ENCODE measurements at places on chromosomes 12 and 14.

DNA sequence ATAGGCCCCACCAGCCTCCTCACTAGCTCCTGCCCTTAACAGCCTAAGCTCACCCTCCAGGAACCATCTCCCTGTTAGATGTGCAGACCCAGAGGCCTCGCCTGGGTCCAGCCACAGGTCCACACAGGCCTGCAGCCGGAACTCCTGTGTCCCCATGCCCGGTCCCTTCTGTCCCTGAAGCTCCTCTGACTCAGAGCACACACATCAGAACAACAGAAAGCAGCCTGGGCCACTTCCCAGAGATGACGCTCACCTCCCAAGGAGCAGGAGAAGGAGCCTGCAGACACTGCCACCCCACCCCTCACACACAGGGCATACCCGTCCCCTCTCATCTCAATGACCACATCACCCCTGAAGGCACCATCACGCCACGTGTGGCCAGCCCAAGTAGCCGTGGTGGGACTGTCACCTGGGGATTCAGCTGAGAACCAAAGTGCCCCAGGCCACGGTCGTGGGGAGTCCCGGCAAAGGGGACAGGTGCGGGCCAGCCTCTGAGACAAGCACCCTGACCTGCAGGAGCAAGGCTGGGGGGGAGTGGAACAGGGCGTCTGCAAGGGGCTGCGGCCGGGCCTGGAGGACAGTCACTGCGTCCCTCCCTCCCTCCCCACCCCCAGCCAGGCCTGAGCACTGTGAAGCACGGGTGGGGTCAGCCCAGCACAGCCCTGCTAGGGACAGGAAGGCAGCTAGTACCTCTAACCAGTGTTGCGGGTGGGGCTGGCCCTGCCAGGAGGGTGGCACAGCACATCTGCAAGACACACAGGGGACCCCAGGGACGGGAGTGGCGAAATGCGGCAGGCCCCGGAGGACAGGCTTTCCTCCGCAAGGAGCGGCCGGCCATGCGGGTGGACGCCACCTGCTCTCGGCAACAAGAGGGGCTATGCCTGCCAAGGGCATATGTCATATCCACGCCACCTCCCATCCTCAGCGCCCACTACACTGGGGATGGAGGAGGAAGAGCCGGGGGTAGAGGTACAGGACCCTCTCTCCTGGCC, 5.5 kb downstream of the AKT1 start:
- no peak overlapping the region for H3K4me3 ChIP-seq
- H3K36me3 ChIP-seq = peaks cover 13% of the 10 kb centered on the region

DNA sequence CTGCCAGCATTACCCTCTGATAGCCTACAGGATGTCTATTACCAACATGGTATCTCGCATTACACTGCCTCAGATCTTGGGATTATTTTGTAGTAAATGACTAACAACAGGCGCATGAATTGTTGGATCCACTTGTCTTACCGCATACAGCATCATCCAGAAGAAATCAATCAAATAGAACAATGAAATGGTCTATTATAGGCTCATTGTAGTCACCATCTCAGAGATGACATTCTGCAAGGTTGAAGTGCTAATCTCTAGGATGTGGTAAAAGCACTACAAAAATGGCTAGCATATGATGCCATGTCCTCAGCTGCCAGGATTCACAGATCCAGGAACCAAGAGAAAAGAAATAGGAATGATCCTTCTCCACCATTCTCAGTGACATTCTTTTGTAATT, 52.0 kb downstream of the WASHC3 start:
- DNase-seq = no peak
- no peaks in the 10 kb centered on the region for H3K4me1 ChIP-seq
- H3K27ac ChIP-seq = no peak overlapping the region
- H3K36me3 ChIP-seq = peaks cover 24% of the 10 kb centered on the region
- no peak overlapping the region for H3K4me3 ChIP-seq

DNA sequence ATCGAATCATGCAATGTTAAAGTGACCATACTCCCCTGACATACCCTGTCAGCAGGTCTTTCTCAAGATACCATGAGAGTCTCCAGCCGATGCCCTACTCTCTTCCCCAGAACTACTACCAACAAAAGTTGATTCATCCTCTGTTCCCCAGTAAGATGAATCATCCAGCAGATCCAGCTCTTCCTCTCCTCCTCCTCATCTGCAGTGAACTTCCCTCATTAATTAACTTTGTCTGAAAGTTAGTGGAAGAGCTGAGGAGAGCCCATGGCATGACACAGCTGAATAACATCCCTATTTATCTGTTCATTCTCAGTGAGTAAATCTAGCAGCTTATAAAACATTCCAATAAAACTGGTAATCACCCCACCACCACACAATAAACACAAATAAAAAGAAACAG, 213.4 kb downstream of the EGLN3 start:
- H3K4me3 ChIP-seq = no peak overlapping the region
- H3K27ac ChIP-seq = no peak overlapping the region
- peaks cover 4% of the 10 kb centered on the region for H3K4me1 ChIP-seq
- H3K36me3 ChIP-seq = no peaks in the 10 kb centered on the region
- no peak for DNase-seq
- no peaks in the 10 kb centered on the region for H3K27me3 ChIP-seq

GRCh38 chr12:65879878-65880277, 55.6 kb downstream of the HMGA2 start:
- peaks cover 40% of the 10 kb centered on the region for H3K27me3 ChIP-seq
- H3K27ac ChIP-seq = no peak overlapping the region
- no peaks in the 10 kb centered on the region for H3K4me1 ChIP-seq
- DNase-seq = no peak
- H3K4me3 ChIP-seq = no peak overlapping the region

DNA sequence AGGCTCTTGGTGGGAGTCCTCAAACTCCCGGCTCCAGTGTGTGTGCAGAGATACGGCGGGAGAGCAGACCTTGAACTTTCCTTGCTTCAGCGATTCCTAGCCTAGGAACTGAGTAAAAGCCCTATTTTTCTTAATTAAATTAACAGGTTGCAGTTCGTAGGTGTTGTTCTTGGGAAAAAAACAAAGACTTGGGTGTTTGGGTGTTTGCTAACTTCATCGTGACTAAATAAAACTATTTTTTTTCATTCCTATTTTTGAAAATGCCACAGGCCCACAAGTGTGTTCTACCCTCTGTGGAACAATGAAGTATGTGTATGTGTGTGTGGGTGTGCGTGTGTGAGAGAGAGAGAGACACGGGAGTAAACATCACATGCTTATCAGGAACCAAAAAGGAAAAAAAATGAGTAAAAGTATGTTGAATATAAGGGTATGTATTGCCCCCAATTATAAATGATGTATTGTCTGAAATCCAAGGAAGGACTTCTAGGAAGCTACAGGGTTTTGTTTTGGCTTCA, 651 bp downstream of the TMEM117 start:
- no peaks in the 10 kb centered on the region for H3K36me3 ChIP-seq
- H3K4me3 ChIP-seq = peak overlapping the region; percentile 71
- peaks cover 45% of the 10 kb centered on the region for H3K27me3 ChIP-seq
- no peak for DNase-seq

- no peaks in the 10 kb centered on the region for H3K4me1 ChIP-seq
- H3K27ac ChIP-seq = no peak overlapping the region
- peaks cover 2% of the 10 kb centered on the region for H3K27me3 ChIP-seq
- no peak overlapping the region for H3K4me3 ChIP-seq
Observed at GRCh38 chr12:25625146-25625545, 72.1 kb upstream of the LMNTD1 start.

DNA sequence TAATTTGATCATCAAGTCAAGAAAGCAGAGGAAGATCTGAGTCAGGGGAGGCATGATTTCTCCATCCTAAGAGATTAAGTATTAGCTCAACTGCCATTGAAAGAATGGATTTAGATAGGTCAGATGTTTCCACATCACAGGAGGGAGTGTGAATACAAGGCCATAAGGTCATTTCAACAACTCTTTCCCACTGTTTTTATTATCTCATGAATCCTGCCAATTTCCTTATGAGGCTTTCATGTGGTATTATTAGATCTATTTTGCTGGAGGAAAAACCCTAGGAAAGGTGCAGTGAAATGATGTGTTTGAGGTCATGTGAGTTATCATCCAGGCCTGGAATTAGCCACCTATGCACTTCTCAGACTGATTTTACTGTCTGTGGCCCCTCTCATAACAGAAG, 269.0 kb downstream of the NOVA1 start:
- no peak overlapping the region for H3K27ac ChIP-seq
- no peak overlapping the region for H3K4me3 ChIP-seq
- no peaks in the 10 kb centered on the region for H3K4me1 ChIP-seq
- no peaks in the 10 kb centered on the region for H3K27me3 ChIP-seq
- H3K36me3 ChIP-seq = no peaks in the 10 kb centered on the region

Data from T-helper 2 cell treated with Interferon-gamma antibody and Interleukin-4, amounts not matched to agents 5 μg/mL and 100 μg/mL, for 36 hours (primary cell).